ENCODE measurements at places on chromosomes 16 and 17.

GRCh38 chr16:51818342-51818944, 667.4 kb upstream of the SALL1 start:
- no peak for DNase-seq
- H3K4me1 ChIP-seq: no peaks in the 10 kb centered on the region
- no peaks in the 10 kb centered on the region for H3K36me3 ChIP-seq
- no peak overlapping the region for H3K4me3 ChIP-seq
- no peak overlapping the region for H3K27ac ChIP-seq

DNA sequence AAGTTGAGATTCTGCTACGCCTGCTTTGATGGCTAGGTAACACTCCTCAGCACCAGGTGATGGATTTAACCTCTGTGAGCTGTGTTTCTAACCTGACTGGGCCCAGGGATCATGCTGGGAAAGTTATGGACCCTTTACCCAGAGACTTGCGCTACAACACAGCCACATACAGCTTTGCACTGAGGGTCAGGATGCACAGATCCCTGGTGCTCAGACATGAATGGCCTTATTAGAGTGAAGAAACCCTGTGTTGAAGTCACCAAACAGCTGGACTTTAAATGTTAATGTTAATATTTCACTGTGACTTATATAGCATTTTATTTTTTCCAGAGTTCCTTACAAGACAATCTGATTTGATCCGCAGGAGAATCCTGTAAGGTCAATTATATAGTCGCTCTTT, 114.3 kb downstream of the MSI2 start:
- no peak overlapping the region for H3K4me3 ChIP-seq
- no peaks in the 10 kb centered on the region for H3K27me3 ChIP-seq
- no peaks in the 10 kb centered on the region for H3K36me3 ChIP-seq

GRCh38 chr16:12456355-12456754, 347.3 kb downstream of the CPPED1 start:
- no peak overlapping the region for H3K4me3 ChIP-seq
- no peak overlapping the region for H3K27ac ChIP-seq
- no peaks in the 10 kb centered on the region for H3K27me3 ChIP-seq
- no peak for DNase-seq
- no peaks in the 10 kb centered on the region for H3K36me3 ChIP-seq
- no peaks in the 10 kb centered on the region for H3K4me1 ChIP-seq

GRCh38 chr17:797236-797840, 15.2 kb downstream of the MRM3 start:
- peaks cover 11% of the 10 kb centered on the region for H3K4me1 ChIP-seq
- peak overlapping the region; percentile 20 for H3K27ac ChIP-seq
- peaks cover 30% of the 10 kb centered on the region for H3K36me3 ChIP-seq
- no peak for DNase-seq
- H3K4me3 ChIP-seq: no peak overlapping the region
